Keratinocyte (primary cell): ENCODE measurements at places on chromosomes 13 and 19.
A peak's percentile ranks its signal among the peaks of the same experiment; 100 is the strongest.

GRCh38 chr13:99379856-99380801 lies 72.9 kb upstream of the GPR183 start:
- H3K27me3 ChIP-seq: no peaks in the 10 kb centered on the region
- H3K4me1 ChIP-seq: no peaks in the 10 kb centered on the region
- H3K27ac ChIP-seq: no peak overlapping the region

- H3K4me1 ChIP-seq: no peaks in the 10 kb centered on the region
- no peak overlapping the region for H3K4me3 ChIP-seq
- no peaks in the 10 kb centered on the region for H3K36me3 ChIP-seq
- no peak overlapping the region for H3K27ac ChIP-seq
Observed at GRCh38 chr19:13613447-13613846, 107.2 kb upstream of the CACNA1A start.

DNA sequence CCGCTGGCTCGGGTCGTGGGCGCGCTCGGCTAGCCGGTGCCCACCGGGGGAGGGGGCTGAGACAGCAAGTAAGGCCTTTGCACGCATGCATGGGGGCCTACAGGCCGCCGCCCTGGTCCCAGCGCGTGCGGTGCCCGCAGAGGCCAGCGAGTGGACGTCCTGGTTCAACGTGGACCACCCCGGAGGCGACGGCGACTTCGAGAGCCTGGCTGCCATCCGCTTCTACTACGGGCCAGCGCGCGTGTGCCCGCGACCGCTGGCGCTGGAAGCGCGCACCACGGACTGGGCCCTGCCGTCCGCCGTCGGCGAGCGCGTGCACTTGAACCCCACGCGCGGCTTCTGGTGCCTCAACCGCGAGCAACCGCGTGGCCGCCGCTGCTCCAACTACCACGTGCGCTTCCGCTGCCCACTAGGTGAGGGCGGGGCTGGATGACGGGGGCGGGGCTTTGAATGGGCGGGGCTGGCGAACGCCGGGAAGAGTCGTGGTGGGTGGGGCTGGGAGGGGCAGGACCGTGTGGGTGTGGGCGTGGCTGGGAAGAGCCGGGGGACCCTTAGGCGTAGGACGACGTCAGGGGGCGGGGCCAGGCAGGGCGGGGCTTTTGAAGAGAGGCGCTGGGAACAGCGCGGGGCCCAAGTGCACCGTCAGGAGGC lies 2.1 kb downstream of the CILP2 start:
- peak; percentile 40 for DNase-seq
- no peak overlapping the region for H3K27ac ChIP-seq
- no peaks in the 10 kb centered on the region for H3K36me3 ChIP-seq
- no peak overlapping the region for H3K4me3 ChIP-seq
- H3K27me3 ChIP-seq: peaks cover 37% of the 10 kb centered on the region

DNA sequence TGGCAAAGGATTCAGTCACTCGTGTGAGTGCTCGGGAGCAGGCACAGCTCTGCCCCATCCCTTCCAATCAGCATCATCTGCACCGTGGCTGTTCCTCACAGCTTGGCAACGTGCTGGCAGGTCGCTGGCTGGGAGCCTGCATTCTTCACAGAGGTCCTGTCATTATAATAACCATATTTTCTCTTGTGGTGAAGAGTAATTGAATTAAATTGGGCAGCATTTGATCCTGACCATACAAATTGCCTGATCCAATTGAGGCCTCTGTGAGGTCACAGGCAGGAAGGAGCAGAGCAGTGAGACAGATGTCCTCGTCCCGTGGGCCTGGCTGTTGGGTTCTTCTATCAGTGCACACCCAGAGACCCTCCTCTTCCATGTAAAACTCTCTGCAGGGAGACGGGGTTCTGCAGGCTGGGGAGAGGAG lies 407.8 kb downstream of the COG6 start:
- no peaks in the 10 kb centered on the region for H3K36me3 ChIP-seq
- H3K27me3 ChIP-seq: no peaks in the 10 kb centered on the region
- no peak for DNase-seq
- H3K27ac ChIP-seq: no peak overlapping the region

DNA sequence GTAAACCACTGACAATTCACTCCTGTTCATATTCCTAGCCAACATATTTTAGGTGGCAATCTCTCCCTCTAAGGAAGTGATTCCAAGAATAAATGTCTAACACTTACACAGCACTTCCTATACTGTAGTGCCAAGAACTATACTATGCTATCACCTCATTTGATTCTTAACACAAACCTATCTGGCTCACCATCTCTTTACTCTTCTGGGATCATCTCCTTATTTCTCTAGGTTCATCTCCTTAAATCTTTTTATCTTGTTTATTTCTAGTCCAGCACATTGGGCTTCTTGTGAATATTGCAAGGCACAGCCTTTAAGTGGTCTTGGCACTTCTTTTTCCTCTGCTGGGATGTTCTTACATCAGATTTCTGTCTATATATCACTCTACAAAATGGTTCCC lies 366.3 kb downstream of the SLITRK6 start:
- no peaks in the 10 kb centered on the region for H3K4me1 ChIP-seq
- no peak for DNase-seq
- H3K4me3 ChIP-seq: no peak overlapping the region
- no peaks in the 10 kb centered on the region for H3K27me3 ChIP-seq

GRCh38 chr19:11404588-11405222 lies 14.4 kb downstream of the RGL3 start:
- H3K4me3 ChIP-seq: no peak overlapping the region
- H3K36me3 ChIP-seq: no peaks in the 10 kb centered on the region
- DNase-seq: no peak
- no peak overlapping the region for H3K27ac ChIP-seq
- no peaks in the 10 kb centered on the region for H3K4me1 ChIP-seq

DNA sequence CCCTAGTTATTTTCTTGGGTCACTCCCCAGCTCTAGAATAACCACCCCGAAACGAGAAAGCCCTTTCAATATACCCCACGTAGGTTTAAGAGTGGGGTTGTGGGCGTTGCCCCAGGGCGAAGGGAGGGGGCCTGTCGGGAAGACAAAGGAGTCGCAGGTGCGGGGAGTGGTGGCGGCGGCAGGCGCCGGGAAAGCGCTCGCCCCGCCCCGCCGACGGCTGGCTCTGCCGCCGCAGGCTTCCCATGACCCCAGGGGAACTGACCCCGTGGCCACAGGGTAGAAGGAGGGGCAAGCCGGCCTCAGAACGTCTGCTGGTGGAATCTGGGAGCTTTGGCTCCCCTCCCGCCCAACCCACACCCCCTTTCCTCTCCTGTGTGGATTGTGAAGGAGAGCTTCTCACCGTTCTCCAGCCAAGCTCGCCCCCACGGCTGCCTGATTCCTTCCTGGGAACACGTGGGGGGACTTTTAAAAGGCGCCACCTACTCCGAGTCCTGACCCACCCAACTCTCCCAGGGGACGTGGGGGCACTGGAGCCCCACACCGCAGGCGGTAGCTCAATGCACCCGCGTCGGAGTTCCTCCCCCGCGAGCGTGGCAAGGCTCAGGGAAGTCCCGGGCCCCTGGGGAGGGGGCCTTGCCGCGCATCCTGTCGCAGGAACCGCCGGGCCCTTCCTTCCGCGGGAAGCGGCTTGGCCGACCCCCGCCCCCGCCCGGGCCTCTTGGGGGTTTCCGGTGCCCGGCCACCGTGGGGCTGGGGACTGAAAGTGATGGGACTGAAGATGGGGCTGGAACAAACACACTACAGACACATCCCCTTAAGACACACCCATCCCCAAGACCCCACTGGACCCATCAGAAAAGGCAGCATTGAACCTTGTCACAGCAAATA lies 5.5 kb downstream of the IER2 start:
- no peaks in the 10 kb centered on the region for H3K27me3 ChIP-seq
- H3K4me3 ChIP-seq: peak overlapping the region; percentile 99
- DNase-seq: no peak
- H3K4me1 ChIP-seq: peaks cover 13% of the 10 kb centered on the region

- peaks cover 9% of the 10 kb centered on the region for H3K4me1 ChIP-seq
- H3K27ac ChIP-seq: peak overlapping the region; percentile 57
Observed at GRCh38 chr19:38162632-38163031, 61.4 kb downstream of the DPF1 start.

DNA sequence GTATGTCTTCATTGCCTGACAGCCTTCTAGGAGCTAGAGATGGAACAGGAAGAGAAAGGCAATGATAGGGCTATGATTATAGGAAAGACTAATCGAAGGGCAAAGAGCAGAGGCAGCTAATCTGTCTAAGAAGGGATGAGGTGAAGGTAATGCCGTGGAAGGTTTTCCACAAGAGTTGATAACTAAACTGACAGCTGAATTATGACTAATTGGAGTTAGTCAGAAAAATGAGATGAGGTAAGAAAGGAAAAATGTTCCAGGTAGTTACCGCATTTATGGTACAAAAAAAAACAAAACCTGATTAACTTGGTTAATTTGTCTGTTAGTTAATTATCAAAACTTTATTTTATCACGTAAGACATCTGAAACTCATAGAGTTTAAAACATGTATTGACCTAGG lies 260.3 kb downstream of the SLITRK6 start:
- H3K4me3 ChIP-seq: no peak overlapping the region
- DNase-seq: peak; percentile 5
- no peak overlapping the region for H3K27ac ChIP-seq
- peaks cover 4% of the 10 kb centered on the region for H3K4me1 ChIP-seq
- no peaks in the 10 kb centered on the region for H3K36me3 ChIP-seq

GRCh38 chr13:98752467-98753290 lies at the start of gene SLC15A1:
Gene SLC15A1, minus strand, starts transcription at chr13:98752672. Its CDS starts 74 bp downstream, at chr13:98752598.
- no peaks in the 10 kb centered on the region for H3K36me3 ChIP-seq
- peak within 1 kb of the TSS; percentile 14 for H3K4me3 ChIP-seq
- no peak for DNase-seq
- H3K27ac ChIP-seq: no peak within 1 kb of the TSS
- peaks cover 46% of the 10 kb centered on the region for H3K27me3 ChIP-seq

DNA sequence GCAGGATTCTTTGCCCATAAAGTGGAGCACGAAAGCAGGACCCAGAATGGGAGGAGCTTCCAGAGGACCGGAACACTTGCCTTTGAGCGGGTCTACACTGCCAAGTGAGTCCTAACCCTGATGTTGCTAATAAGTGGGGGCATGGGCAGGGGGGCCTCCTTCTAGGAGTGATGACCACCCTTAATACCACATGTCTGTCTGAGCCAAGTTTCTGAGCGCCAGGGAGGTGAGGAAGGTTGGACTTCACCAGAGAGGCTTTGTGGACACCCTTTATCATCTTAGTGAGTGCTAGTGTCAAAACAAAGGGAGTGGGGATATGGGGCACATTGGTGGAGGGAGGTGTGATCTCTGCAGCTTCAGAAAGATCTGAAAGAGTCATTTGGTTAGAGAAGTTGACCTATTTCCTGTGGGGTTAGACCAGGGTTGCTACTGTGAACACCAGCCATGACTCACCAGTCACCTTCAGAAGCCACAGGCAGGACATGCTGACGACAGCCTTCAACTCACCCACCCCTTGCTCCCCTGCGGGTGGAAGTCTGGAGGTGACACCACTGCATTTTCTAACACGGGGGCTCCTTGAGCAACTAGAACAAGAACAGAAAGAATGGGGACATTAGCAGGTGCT lies 8.8 kb downstream of the ALOX5AP start:
- H3K36me3 ChIP-seq: no peaks in the 10 kb centered on the region
- DNase-seq: no peak
- H3K4me1 ChIP-seq: peaks cover 37% of the 10 kb centered on the region
- no peak overlapping the region for H3K4me3 ChIP-seq
- peak overlapping the region; percentile 24 for H3K27ac ChIP-seq

- H3K27ac ChIP-seq: no peak overlapping the region
- DNase-seq: no peak
- peaks cover 17% of the 10 kb centered on the region for H3K27me3 ChIP-seq
- H3K4me1 ChIP-seq: no peaks in the 10 kb centered on the region
- H3K36me3 ChIP-seq: no peaks in the 10 kb centered on the region
Observed at GRCh38 chr19:4288091-4288777, 9.2 kb downstream of the SHD start.

DNA sequence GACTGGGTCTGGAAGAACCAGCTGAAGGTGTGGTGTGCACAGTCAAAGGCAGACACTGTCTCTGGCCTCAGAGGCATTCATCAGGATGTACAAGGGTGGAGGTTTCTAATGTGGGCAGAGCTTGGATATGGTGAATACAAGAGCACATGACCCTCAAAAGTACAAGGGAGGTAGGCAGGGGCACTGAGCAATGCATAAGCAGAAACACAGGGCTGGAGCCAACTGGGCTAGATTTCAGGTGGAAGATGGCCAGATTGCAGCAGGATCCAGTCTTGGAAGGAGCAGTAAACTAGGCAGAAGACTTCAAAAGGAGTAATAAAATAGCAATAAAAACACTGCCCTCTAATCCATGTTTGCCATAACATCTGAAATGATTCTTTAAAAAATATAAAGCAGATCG lies 417.1 kb downstream of the OLFM4 start:
- no peak overlapping the region for H3K4me3 ChIP-seq
- no peaks in the 10 kb centered on the region for H3K4me1 ChIP-seq
- no peaks in the 10 kb centered on the region for H3K36me3 ChIP-seq
- no peaks in the 10 kb centered on the region for H3K27me3 ChIP-seq
- no peak overlapping the region for H3K27ac ChIP-seq

- H3K27me3 ChIP-seq: no peaks in the 10 kb centered on the region
- DNase-seq: no peak
- no peak overlapping the region for H3K4me3 ChIP-seq
- H3K27ac ChIP-seq: no peak overlapping the region
- H3K36me3 ChIP-seq: no peaks in the 10 kb centered on the region
Observed at GRCh38 chr13:30846311-30846710, 59.8 kb upstream of the MEDAG start.

DNA sequence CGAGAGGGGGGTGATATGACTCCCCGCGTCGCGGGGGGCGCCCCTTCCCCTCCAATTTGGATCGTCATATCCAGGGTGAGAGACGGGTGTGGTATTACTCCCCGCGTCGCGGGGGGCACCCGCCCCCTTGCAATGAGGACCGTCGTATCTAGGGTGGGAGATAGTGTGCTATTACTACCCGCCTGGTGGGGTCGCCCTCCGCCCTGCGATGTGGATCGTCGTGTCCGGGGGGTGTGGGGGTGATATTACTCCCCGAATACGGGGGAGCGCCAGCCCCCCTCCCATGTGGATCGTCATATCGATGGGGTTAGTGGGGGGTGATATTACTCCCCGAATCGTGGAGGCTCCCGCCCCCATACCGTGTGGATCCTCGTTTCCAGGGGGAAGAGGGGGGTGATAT lies 29.2 kb upstream of the RGCC start:
- no peak overlapping the region for H3K27ac ChIP-seq
- no peak overlapping the region for H3K4me3 ChIP-seq
- peaks cover 3% of the 10 kb centered on the region for H3K27me3 ChIP-seq

- no peaks in the 10 kb centered on the region for H3K27me3 ChIP-seq
- no peak for DNase-seq
- H3K36me3 ChIP-seq: no peaks in the 10 kb centered on the region
- H3K4me3 ChIP-seq: no peak overlapping the region
- no peaks in the 10 kb centered on the region for H3K4me1 ChIP-seq
- no peak overlapping the region for H3K27ac ChIP-seq
Observed at GRCh38 chr13:29785978-29786377, 64.4 kb downstream of the UBL3 start.

- no peaks in the 10 kb centered on the region for H3K36me3 ChIP-seq
- peaks cover 16% of the 10 kb centered on the region for H3K4me1 ChIP-seq
- DNase-seq: no peak
- no peak overlapping the region for H3K27ac ChIP-seq
- H3K4me3 ChIP-seq: peak overlapping the region; percentile 68
Observed at GRCh38 chr19:49120325-49120683, 960 bp downstream of the PPFIA3 start.

- no peak overlapping the region for H3K27ac ChIP-seq
- peaks cover 15% of the 10 kb centered on the region for H3K4me1 ChIP-seq
- H3K27me3 ChIP-seq: peaks cover 32% of the 10 kb centered on the region
- no peak overlapping the region for H3K4me3 ChIP-seq
- no peaks in the 10 kb centered on the region for H3K36me3 ChIP-seq
- DNase-seq: no peak
Observed at GRCh38 chr19:45959517-45960025, 14.1 kb downstream of the NOVA2 start.

- no peaks in the 10 kb centered on the region for H3K27me3 ChIP-seq
- H3K27ac ChIP-seq: no peak overlapping the region
- no peak for DNase-seq
- H3K4me1 ChIP-seq: no peaks in the 10 kb centered on the region
Observed at GRCh38 chr19:44438441-44438840, 9.8 kb downstream of the ZNF229 start.
